ENCODE measurements at places on chromosomes 6 and 20. TPM values are rescaled to one million over a fixed set of nuclear protein-coding genes. Genes with fewer than 3 reads are reported as not detected.

Gene CYP24A1
- 0.03 TPM for polyA plus RNA-seq

Gene HAO1
- polyA plus RNA-seq, result not detected

Gene XKR7
- polyA plus RNA-seq, result under 0.01 TPM

Gene TOX2
- polyA plus RNA-seq, result 0.39 TPM

Gene LKAAEAR1
- polyA plus RNA-seq, result not detected

Gene POPDC3
- polyA plus RNA-seq, result 108 TPM

Gene HLA-DOB
- polyA plus RNA-seq, result 0.10 TPM

Gene SEMG1
- polyA plus RNA-seq, result not detected

Gene FAM217A
- polyA plus RNA-seq, result not detected

Gene TMEM30A
- 18.7 TPM for polyA plus RNA-seq

Gene FAXC
- polyA plus RNA-seq, result not detected

Gene CRIP3
- polyA plus RNA-seq, result 0.05 TPM

Gene KCNK17
- 0.04 TPM for polyA plus RNA-seq

Gene COX7A2
- 372 TPM for polyA plus RNA-seq

Gene DDX43
- polyA plus RNA-seq, result 0.10 TPM

Gene TNF
- 0.09 TPM for polyA plus RNA-seq

Gene SIRPB1
- 0.73 TPM for polyA plus RNA-seq

Gene RHAG
- not detected for polyA plus RNA-seq

Gene ZC2HC1B
- polyA plus RNA-seq, result not detected

Gene CD2AP
- polyA plus RNA-seq, result 8.0 TPM

Gene TCP11
- polyA plus RNA-seq, result 0.08 TPM

Gene SOBP
- 8.9 TPM for polyA plus RNA-seq

Gene SNAP25
- 0.07 TPM for polyA plus RNA-seq

Gene TBXT
- not detected for polyA plus RNA-seq

Gene TFAP2C
- not detected for polyA plus RNA-seq

Gene RFX6
- polyA plus RNA-seq, result not detected

Gene ZC3H12D
- polyA plus RNA-seq, result 0.26 TPM

Gene FHL5
- polyA plus RNA-seq, result 2.4 TPM

Gene MEP1A
- not detected for polyA plus RNA-seq

Gene ANGPT4
- polyA plus RNA-seq, result 0.10 TPM

Gene NNAT
- 1.1 TPM for polyA plus RNA-seq

Gene COL21A1
- polyA plus RNA-seq, result 0.27 TPM

Gene PRR18
- polyA plus RNA-seq, result 0.03 TPM

Gene PSORS1C1
- 0.17 TPM for polyA plus RNA-seq

Gene LST1
- 1.8 TPM for polyA plus RNA-seq

Gene DPPA5
- not detected for polyA plus RNA-seq

Gene TRIM15
- polyA plus RNA-seq, result 0.01 TPM

Gene CST7
- polyA plus RNA-seq, result 0.31 TPM

Gene RNF39
- 0.03 TPM for polyA plus RNA-seq

Gene PPIL6
- 3.9 TPM for polyA plus RNA-seq

Gene HCRTR2
- polyA plus RNA-seq, result not detected

Gene TFAP2D
- polyA plus RNA-seq, result not detected

Gene AKAP12
- polyA plus RNA-seq, result 7.5 TPM

Gene SCRT2
- polyA plus RNA-seq, result not detected

Gene SLC17A3
- polyA plus RNA-seq, result not detected

Gene CENPQ
- 4.0 TPM for polyA plus RNA-seq

Gene PLN
- polyA plus RNA-seq, result 214 TPM

Gene SFTA2
- 0.14 TPM for polyA plus RNA-seq

Gene EYS
- under 0.01 TPM for polyA plus RNA-seq
